Fibroblast of the conjunctiva (primary cell): ENCODE measurements at places on chromosomes 7 and 10.

- DNase-seq, result peak; percentile 96
Measured at GRCh38 chr10:97542169-97543024, 30.2 kb upstream of the ANKRD2 start.

- no peak for DNase-seq
Measured at GRCh38 chr10:91549262-91549661, 83.6 kb downstream of the PPP1R3C start.

DNA sequence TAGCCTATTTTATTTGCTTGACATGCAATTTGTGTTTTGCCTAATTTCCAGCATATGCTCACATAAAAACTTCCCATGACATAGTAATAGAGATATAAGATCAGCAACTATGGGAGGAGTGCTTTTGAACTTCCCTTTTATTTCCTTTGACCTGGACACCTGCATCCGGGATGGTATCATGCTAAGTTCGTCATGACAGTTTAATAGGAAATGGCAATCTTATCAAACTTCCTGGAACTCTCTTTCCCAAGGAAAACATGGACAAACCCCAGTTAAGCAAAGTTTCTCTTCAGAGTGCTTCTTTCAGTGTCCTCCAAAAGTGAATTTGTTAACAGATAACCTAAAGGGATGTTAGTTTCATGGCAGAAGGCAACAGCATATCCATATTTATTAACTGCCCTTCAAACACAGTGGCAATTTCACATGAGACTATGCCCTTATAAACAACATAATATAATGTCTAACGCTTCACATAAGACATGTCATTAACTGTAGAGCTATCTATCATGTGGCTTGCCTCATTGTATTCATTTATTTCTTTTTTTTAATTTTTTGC, 474.7 kb upstream of the SEMA3A start:
- no peak for DNase-seq

DNA sequence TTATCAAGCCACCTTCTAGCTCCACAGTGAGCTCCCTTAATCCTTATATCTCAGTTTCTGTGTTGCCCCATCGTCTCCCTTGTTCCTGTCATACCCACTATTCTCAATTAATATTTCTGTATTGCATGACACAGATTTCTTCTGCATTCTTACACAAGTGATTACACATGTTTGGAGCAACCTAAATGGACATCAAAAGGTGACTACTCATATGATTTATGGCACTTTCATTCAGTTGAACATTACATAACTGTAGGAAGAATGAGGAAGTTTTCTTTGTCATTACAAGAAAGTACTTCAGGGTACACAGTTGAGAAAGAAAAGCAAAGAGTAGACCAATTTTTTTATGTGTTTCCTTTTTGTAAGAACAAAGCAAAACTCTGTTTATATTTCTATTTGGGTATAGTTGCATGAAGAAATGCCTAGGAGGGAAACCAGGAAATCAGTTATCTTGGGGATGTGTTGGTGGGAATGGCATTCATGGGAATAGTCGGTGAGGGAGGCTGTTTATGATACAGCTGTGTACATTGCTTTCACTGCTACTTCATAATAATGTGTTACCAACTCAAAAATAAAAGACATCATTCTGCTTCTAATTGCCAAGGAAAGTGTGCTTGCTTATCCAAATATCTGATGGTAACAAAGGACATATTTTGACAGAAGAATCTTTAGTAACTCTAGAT, 23.6 kb upstream of the PRSS37 start:
- DNase-seq, result no peak

- DNase-seq, result no peak
Measured at GRCh38 chr10:6542999-6543430, 37.1 kb downstream of the PRKCQ start.
